ENCODE measurements at places on chromosomes 3 and 15.

- DNase-seq, result no peak
These were observed 5.6 kb upstream of the ROPN1 start for GRCh38 chr3:123997543-123997942.

DNA sequence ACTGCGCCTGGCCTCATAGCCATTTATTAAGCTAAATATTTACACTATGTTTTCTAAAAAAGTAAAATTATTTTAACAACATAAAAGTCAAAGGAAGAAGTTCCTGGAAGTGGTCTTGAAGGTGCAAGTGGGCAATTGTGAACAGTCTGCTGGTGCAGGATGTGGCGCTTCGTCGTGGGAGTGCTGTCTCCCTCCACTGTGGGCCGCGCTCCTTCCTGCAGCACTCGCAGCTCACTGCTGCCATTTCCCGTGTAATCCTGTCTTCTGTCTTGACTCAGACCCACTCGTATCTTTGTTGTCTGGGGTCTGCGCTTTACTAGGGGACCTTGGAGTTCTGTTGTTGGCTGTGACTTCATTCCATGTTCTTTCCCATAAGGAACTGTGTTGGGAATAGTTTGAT is 56.3 kb downstream of the APBA2 start:
- peak; percentile 24 for DNase-seq

DNA sequence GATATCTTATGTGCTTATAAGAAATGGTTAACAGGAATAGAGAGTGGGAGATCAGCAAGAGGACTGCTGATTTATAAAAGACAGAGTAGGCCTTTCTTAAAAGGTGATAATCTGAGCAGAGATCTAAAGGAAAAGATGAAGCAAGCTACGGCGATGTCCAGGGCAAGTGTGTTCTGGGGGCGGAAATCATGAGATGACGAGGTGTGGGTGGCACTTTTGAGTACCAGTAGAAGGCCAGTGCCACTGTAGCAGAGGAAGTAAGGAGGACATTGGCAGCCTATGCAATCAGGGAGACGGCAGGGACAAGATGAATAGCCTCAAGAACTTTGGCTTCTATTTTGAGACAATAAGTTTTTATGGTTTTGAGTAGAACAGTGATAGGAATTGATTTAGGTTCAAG is 492.4 kb downstream of the FHIT start:
- DNase-seq, result no peak

- DNase-seq, result peak; percentile 39
These were observed 777 bp downstream of the LOXL1 start for GRCh38 chr15:73927003-73927475.

DNA sequence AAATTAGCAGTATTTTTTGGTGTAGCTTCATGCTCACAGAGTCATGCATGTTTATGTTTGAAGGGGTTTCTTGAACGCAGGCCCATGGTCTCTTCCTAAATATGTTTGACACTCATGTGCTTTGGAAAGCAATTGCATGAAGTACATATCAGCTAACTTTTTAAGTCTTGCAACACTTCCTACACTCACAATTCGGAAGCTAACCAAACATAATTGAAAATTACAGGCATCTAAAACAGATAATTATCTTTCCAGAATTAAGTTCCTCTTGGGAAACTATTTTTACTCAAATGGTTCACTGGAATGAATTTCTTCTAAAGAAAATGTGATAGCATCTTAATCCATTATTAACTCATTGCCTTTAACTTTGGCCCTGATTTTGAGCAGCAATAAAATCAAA is 438.9 kb downstream of the RAP2B start:
- no peak for DNase-seq

- no peak for DNase-seq
These were observed 153.9 kb downstream of the VPS8 start for GRCh38 chr3:184965639-184966430.

DNA sequence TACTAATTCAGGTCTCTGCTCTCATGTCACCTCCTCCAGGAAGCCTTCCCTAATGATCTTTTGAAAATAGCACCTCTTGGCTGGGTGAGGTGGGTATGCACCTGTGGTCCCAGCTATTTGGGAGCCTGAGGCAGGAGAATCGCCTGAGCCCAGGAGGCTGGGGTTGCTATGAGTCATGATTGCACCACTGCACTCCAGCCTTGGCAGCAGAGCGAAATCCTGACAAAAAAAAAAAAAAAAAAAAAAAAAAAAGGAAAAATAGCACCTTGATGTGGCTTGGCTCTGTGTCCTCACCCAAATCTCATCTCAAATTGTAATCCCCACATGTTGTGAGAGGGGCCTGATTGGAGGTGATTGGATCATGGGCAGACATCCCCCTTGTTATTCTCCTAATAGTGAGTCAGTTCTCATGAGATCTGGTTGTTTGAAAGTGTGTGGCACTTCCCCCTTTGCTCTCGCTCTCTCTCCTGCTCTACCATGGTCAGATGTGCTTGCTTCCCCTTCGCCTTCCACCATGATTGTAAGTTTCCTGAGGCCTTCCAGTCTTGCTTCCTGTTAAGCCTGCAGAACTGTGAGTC is 11.2 kb upstream of the RNU6-1 start:
- DNase-seq, result no peak

- no peak for DNase-seq
These were observed 30.1 kb downstream of the SST start for GRCh38 chr3:187639927-187640568.

DNA sequence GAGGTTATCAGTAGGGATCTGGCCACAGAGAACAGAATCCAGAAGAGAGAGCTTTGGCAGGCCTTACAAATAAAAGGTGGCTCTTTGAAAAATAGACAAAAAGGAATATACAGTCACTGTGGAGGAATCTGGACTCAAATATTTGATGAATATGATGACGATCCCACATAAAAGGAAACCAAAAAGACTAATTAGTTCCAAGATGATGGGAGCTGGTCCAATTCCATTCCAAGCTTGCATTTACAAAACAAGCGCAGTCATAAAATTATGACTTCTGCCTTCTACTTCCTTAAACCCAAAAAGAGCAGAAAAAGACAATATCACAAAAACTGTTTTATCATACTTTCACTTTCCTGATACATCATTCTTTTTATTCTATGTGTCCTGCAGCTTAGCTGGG is 285.8 kb downstream of the DIPK2A start:
- no peak for DNase-seq

- DNase-seq, result no peak
These were observed 161.1 kb upstream of the STT3B start for GRCh38 chr3:31371484-31372177.

GRCh38 chr3:98985431-98985830 is 83.9 kb upstream of the DCBLD2 start:
- DNase-seq, result no peak

DNA sequence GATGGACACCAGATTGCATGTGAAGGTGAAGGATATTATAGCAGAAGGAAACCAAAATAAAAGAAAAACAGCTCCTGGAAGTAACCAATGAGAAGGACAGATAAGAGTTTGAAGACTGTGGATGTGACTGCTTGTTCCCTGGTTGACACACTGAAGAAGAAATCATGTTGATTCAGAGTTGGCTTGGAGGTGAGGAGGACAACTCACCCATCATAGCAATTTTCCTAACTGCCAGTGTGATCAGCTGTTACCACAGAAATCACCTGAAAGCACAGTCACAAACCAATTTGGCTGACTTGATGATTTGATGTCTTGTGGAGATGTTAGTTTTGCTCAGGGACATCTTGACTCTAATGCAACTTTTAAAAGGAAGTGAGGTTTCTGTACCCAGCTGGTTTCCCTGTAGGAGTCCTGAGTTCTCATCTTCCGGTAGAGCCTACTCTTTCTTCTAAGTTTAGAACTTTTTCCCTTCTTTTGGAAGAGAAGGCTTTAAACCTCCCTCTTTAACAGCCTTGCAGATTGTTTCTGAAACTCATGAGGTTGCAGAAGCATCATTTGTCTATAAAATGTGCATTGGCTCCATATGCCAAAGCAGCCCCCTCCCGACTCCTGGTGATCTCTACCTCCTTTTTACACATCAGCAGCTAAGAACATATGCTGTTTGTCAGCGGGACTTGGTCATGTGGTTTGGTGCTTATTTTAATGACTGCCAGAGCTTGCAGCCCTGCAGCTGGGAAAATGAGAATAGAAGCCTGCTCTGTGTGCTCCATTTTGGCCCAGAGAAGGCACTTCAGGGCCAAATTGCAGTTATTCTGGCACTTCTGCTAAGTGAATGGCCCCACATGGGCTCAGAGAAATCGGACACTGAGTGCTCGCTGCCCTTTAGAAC is 10.3 kb downstream of the ATG7 start:
- DNase-seq, result no peak

- peak; percentile 70 for DNase-seq
These were observed at the start of gene PRKCD for GRCh38 chr3:53160660-53161449. PRKCD (plus strand) TSS chr3:53161209; CDS start chr3:53178423, 17,214 bp downstream.

- no peak for DNase-seq
These were observed 16.1 kb downstream of the FILIP1L start for GRCh38 chr3:100097919-100098783.

DNA sequence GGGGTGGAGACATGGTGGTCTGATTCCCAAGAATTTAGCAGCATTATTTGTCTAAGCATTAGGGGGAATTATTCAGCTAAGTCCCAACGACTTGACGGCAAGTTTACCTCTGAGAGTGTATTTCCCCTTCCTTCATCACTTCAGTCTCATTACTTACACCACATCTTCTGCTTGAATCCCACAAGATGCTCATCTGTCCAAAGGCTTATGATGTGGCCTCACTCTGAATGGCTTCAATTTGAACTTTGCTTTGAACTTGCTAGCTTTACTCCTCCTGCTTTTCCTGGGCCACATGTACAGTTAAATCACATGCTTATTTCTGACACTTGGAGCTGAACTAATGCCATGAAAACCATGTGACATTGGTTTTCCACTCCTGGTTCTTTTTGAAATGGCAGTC is 231.3 kb upstream of the SATB1 start:
- no peak for DNase-seq

GRCh38 chr15:52765785-52766184 is 24.4 kb downstream of the ONECUT1 start:
- no peak for DNase-seq

DNA sequence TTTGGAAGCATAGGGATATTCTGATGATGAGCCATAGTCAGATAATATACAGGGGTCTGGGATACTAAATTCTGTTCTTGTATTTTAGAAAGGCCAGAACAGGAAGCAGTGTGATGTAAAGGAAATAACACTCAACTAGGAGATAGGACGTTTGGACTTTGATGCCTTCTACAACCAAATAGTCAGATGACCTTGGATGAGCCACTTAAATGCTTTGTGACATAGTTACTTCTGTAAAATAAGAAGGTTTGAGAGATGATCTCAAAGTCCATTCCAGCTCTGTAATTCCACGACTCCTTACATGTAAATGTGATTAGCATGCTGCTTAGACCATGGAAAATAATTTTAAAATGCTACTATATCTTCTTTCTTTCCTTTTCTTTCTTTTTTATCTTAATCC is 29.5 kb upstream of the CCDC54 start:
- no peak for DNase-seq

DNA sequence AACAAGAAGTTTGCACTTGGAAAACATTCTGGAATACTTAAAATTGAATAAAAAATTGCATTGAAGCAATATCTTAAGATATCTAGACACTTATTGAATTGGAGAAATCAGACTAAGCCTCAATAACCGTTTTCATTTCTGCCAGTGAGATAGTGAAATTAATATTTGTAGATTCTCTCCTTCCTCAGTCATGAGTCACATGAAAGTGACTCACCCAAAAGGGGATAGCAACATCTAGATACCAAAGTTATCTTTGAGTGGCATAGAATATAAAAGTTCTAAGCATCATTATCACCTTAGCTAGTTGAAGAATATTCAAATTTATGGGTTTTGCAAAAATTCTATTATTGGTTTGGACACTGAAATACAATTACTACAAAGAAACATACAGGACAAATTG is 614.8 kb upstream of the ZNF717 start:
- no peak for DNase-seq

GRCh38 chr3:51384055-51384725 is 901 bp upstream of the MANF start:
- DNase-seq, result no peak

DNA sequence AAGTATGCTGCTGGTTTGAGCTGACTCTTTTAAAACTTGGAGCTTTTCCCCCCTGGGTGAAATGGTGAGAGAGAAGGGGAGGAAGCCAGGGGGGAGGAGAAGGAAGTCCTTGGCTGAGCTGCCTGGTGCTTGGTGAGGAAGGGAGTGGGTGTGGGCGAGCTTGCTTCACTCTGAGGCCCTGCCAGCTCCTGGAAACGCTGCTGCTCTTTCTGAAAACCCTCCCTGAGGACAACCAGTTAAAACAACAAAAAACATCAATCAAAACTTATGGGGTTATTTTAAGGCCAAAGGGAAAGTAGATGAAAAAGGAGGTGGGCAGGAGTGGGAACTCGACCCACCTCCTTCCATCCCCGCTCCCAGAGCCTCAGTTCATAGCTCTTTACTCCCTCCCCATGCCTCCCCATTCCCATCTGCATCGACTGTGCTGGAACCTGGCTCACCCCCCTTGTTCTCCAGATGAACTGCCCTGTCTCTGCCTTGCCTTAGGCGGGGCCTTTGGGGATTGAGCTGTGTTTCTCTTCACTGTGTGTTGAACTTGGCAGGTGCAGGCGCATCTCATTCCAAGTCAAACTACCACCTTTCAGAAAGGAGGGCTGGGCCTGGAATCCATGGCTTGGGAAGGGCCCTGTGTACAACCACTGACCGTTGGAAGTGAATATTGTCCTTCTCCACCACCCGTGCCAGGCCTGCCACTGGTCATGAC is 166.1 kb downstream of the ZNF621 start:
- DNase-seq, result no peak

DNA sequence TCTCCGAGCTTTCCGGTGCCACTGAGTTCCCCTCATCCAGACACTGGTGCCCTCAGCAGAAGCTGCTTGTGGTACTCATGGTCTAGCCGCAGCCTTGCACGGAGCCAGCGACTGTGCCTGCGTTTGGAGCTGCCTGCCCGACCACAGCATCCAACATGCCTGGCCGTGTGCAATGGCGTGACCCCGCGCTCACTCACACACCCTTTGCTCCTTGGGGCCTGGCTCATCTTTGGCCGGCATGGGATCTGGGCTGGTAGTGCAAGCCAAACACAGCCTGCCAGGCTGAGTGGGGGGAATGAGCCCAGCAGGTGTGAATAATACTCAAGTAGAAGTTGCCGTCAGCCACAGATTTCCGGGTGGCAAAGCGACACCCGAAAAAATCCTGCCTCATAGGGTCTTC is 1178.7 kb upstream of the GBE1 start:
- DNase-seq, result no peak

GRCh38 chr3:182284793-182285192 is 508.5 kb upstream of the ATP11B start:
- DNase-seq, result no peak

DNA sequence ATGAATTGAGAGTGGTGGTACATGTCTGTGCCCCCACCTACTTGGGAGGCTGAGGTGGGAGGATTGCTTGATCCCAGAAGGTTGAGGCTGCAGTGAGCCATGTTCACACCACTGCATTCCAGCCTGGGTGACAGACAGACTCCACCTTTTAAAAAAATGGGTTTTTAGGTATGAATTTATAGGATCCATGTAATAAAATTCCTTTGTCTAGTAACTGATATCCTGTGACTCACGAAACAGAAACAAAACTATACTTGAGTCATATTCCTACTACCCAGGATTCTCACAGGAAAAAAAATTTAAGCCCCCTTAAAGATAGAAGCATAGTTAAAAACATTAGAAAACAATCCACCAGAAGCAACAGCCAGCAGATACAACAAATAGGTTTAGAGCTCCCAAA is 10.0 kb upstream of the CRTC3 start:
- no peak for DNase-seq

GRCh38 chr3:194058189-194058571 is 77.8 kb upstream of the HES1 start:
- no peak for DNase-seq
